Cortex of kidney (tissue), 1 donor: ENCODE measurements at places on chromosomes 5 and 9.

DNA sequence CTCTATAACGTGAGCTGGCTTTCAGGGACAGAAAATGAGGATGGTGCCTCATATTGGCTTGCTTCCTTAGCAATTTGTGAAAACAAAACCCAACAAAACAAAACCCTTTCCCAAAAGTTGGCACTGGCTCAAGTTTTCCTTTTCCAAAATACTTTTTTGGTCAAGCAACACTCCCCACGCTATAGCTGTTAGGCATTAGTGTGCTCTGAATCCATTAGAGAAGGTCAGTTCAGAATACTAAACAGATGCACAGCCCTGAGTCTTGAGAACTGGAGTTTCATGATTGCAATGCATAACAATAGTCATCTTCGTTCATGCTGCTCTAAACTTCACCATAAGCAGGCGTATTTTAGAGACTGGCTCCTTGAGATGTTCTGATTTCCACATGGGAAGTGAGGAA is 172.0 kb upstream of the KLF9 start:
- DNase-seq: no peak

DNA sequence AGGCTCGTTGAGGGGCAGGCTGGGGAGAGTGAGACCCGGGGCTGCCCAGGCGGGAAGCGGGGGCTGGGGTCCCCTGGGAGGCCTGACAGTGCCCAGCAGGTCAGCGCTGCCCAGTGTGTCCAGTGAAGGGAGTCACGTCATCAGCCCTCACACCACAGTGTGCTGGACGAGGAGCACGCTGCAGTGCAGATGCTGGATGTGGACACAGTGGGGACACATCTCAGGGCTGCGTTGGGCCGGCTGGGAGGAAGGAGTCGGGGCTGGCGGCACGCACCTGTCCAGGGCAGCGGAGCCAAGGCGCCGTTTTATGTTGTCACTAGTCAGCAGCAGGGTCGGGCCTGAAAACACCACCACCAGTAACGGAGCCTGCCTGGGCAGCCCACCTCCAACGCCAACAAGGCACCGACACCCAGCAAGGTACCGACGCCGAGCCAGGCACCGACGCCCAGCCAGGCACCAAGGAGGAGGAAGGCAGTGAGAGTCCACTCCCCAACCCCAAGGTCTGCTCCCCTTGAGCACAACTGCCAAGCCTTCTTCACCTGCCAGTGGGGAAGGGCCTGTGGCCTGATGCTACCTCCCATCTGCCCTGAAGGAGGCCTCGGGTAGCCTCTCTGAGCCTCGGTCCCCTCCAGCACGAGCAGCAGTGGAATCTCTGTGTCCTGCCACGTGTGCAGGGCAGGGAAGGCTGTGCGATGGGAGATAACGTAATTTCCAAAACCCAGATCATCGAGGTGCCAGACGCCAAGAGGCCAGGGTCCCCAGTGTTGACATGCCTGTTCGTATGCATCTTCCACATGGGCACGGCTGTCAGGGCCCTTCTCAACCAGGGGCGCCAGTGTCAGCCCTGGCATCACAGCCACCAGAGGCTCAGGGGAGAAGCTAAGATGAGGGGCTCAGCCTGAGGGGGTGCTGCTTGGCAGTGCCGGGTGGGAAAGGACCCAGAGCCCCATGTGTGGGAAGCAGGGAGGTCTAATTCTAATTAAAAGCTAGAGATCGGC is 21.9 kb upstream of the NSMF start:
- DNase-seq: no peak

DNA sequence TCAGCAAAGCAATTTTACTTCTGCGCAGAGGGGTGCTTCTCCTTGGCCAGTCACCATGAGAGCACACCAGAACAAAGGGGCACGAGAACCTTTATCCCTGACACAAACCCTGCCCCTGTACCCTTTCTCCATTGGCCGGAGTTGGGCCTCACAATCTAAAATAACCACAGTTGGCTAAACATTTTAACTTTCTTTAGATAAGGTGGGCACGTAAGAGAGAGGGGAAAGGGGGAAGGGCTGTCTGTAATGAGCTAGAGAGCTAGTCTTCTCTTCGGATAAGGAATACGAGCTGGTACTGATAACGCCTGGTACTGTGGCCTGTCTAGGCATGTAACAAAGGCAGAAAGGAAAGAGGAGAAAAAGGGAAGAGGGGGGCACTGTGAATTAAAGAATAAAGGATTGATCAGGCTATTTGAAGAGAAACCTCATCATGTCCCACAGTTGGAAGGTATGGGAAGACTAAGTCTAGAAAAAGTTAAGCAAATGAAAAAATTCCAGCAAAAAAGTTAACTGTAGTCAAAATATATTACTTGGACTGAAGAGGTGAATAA is 1.8 kb upstream of the IARS1 start:
- DNase-seq: no peak

GRCh38 chr5:63240063-63240755 is 661.6 kb downstream of the LRRC70 start:
- DNase-seq: no peak

GRCh38 chr9:118761016-118761790 is 608.0 kb downstream of the BRINP1 start:
- no peak for DNase-seq

- no peak for DNase-seq
Measured at GRCh38 chr9:117722108-117722761, 18.0 kb downstream of the TLR4 start.

GRCh38 chr5:21689587-21689986 is 1163.6 kb downstream of the CDH12 start:
- DNase-seq: no peak

DNA sequence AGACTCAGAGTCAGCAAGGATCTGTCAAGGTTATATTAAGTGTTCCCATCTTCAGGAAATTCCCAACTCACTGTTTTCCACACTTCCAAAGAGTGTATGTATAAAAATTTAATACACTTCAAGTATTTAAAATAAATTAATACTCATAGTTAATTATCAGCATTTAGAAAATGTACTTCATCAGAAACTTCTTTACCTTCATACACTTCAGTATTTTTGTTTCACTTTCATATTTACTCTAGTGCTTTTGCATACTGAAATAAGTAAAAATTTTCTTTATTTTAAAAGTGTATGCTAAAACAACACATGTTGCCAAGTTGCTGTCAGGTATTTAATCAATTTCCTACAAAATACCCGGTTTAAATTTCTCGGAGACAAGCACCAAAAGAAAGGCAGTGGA is 16.5 kb downstream of the RICTOR start:
- DNase-seq: no peak

DNA sequence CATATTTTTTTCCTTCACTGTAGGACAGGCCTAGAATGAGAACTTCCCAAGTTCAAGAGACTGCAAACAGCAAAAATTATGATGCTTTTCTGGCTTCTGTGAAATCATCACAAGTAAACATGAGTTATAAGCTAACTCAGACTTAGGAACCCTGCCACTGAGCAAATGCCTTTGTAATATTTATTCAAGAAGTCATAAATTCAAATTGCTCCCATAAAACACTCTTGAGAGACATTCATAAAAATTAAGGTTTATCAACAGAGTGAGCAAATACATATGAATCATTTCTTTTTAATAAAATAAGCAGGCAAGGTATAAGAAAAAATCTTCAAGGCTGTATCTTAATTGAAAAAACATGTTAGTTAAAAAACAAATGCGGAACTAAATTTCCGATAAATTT is 124.2 kb downstream of the GNA14 start:
- no peak for DNase-seq

DNA sequence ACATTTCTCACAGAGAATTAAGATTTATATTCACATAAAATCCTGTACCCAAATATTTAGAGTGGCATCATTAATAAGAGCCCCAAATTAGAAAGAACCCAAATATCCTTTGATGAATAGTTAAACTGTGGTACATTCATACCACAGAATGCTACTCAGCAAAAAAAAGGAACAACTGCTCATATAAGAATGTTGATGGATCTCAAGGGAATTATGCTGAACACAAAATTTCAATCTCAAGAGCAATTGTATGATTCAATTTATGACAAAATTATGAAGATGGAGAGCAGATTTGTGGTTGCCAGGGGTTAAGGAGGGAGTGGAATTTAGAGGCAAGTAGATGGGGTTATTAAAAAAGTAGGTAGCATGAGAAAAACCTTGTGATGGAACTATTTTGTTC is 4.5 kb upstream of the PAIP1 start:
- no peak for DNase-seq

DNA sequence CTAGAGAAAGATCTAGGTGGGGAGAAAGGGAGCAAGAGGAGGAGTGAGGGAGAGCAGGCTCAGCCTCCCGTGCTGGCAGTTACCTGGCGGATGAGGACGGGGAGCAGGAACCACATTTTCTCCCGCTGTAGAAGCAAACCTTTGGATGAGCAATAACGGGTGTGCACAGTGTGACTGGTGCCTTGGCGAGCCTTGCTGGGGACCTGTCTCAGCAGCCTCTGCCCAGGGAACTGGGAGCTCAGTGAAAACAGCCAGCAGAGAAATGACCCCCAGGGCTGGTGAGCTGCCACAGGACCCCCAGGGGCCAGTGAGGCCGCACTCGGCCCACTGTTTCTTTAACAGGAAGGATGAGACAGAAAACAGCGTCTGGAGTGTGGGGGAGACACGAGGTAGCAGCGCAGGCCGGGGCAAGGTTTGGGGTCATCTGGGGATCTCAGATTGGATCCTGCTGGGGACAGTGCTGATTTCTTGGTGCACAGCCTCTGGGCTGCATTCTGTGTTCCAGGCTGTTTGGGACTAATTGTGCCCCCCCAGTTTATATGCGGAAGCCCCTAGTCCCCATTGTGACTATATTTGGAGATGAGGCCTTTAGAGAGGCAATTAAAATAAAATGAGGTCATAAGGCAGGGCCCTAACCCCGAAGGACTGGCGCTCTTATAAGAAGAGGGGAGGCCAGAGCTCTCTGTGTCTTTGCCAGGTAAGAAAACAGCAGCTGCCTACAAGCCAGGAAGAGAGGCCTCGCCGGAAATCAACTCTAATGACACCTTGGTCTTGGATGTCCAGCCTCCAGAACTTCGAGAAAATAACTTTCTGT is 118.8 kb upstream of the PHYKPL start:
- DNase-seq: no peak

DNA sequence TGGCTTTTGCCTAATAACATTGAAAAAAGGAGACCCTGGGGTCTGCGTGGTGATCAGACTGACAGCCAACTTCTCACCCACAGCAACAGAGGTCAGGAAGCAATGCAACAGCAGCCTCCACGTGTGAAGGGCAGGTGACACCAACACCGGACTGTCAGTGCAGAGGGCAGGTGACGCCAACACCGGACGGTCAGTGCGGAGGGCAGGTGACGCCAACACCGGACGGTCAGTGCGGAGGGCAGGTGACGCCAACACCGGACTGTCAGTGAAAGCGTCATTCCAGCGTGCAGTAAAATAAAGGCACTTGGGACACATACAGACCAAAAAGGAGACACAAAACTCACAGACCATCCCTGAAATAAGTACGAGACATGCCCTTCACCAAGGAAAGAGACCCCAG is 37.2 kb upstream of the CEP72 start:
- no peak for DNase-seq

GRCh38 chr5:67335426-67335825 is 138.8 kb upstream of the CD180 start:
- DNase-seq: no peak

GRCh38 chr9:132327537-132327936 is 27.2 kb downstream of the SETX start:
- DNase-seq: no peak

DNA sequence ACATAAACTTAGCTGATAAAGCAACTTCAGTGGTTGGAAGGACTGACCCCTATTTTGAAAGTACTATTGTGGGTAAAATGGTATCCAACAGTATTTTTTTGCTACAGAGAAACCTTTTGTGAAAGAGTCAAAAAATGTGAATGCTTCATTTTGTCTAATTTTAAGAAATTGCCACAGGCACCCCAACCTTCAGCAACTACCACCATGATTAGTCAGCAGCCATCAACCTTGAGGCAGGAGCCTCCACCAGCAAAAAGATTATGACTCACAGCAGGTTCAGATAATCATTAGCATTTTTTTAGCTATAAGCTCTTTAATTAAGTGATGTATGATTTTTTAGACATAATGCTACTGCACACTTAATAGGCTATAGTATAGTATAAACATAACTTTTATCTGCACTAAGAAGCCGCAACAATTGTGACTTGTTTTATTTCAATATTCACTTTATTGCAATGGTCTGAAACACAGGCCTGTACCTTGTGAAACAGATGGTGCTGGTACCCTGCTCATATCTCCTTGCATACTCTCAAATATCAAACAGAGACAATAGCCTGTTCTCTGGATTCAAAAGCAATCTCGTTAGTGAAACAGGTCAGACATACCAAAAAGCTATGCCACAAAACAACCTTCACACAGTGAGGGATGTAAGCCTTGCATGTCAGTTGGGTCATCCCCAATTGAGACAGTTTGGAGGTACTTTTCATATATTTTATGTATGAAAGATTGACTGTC is 261.2 kb upstream of the FAM174A start:
- no peak for DNase-seq

GRCh38 chr9:87595610-87596009 is 97.9 kb downstream of the DAPK1 start:
- no peak for DNase-seq

GRCh38 chr5:172276214-172276613 is 7.3 kb downstream of the UBTD2 start:
- DNase-seq: no peak

DNA sequence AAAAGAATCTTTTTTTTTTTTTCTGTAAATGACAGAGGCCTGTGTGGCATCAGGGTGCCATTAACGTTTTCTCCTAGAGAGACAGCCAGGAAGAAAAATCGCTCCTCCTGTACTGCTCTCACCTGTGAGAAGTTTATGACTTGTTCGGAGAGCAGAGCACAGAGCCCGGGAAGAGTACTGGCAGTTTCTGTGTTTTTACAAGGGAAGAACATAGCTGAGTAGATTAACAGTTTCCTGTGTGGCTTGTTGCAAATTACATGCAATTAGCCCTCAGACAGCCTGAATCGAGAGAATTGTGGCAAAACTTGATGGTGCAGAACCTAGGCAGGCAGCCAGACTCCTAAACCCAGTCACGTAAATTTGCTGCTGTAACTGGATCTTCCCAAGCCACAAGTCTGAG is 32.1 kb downstream of the PRKACG start:
- DNase-seq: no peak

DNA sequence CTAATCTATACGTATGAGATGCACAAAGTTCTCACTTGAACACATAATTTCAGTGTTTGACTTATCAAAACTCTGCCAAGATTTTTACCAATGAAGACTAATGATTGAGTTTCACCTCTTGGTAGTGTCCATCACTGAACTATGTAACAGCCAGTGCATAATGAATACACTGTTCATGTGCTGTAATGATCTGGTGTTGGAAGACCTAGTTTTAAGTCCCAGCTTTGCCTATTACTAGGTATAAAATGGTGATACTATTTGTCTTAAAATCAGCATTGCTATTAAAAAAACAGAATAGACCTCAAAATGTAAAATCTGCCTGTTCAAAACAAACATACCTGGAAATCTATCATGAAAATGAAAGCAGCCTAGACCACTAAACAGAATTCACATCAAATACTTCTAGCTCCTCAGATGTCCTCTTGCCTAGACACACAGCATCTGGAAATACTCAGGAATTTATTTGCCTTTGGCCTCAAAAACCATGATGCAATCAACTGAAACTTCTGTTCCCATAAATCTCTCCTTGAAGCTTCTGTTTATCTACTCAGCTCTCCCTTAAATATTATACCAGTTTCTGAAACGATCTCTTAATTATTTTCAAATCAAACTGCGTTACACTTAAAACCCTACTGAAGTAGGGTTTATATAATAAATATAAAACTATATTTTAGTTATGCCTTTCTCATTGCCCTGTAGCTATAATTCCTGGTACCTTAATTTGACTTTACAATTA is 38.1 kb downstream of the MRPS27 start:
- no peak for DNase-seq
